Hematopoietic multipotent progenitor cell treated with erythropoietin and hydrocortisone succinate and interleukin-3 and kit ligand, for 6 days (in vitro differentiated cells): ENCODE measurements at places on chromosomes 4 and X.

DNA sequence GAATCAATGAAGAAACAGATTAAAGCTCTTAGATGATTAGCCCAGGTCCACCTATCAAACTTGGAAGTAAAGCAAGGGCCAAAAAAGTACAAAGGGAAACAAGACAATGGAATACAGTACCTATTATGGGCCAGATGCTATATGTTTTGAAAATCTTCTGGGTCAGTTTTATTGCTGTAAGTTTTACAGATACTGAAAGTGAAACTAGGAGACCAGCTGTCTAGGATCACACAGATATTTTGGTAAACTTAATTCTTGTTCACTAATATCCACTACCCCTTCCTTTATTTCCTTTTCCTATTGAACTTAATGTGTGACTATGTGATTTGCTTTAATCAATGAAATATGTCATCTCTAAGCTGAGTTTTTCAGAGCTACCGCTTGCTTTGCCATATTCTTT, 505.4 kb upstream of the PITX2 start:
- DNase-seq, result no peak

GRCh38 chr4:102586002-102586643, 85.0 kb downstream of the NFKB1 start:
- no peak for DNase-seq

GRCh38 chrX:32842053-32842452, 369.3 kb downstream of the DMD start:
- DNase-seq, result no peak

GRCh38 chr4:152357206-152357605, 178.7 kb downstream of the FBXW7 start:
- DNase-seq, result no peak

DNA sequence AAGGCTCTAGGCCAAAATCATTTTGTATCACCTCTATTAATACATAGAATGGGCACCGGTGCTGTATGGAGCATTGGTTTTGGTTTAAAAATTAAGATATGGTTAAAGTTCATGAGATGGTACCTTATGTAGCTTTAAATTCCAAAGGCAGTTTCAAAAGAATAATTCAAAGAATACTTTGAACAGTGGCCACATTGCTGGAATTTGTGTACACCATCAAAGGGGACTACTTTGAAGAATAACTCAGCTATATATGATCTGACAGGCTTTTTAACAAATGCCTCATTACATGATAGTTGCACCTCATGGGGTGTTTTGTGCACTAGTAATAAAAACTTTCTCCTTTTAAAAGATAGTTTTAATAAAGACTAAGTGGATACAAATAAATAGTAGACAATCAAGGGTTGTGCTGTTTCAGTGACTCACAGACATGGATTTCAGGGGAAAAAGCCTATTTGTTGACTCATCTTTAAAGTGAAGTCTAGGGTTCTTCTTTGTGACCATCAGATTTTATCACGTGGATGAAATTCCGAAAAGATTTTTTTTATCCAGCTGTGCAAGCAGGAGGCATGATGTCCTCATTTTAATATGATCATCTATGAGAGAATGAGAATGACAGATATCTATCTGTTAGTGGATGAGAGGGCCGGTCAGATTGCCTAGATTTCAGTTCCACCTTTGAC, 12.8 kb downstream of the MTM1 start:
- DNase-seq, result no peak

DNA sequence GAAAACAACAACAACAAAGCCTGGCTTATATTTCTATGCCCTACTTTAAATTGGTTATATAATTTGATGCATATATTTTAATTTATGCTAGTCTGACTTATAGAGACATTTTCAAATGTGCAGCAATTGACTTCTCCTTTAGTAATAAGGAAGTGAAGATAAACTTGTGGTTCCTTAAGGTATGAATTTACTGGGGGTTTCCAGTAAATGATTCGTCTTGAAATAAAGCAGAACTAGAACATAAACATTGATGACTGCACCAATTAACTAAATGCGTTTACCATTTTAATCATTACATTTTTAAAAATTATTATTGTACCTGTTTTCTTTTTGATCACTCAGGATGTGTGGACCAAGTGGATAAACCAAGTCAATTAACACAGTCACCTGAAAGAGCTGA, 99.6 kb upstream of the CCSER1 start:
- DNase-seq, result peak; percentile 45

- DNase-seq, result no peak
Measured at GRCh38 chr4:54395013-54395527, 166.0 kb downstream of the PDGFRA start.

DNA sequence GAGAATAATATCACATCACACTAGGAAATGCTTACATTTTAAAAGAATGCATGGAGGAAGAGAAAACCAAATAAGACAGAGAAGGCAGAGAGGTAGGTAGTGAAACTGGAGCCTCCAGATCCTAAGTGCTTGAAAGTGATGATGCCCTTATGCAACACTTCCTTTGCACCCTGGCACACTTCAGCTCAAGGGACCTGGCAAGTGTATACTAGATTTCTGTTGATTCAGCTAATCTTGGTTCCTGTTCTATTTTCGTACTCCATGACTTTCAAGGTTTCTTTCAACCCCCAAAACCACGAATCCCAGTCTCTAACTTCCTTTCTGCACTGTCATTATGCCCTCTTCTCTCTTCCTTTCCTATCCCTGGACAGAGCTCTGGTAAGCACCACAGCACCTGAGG, 36.9 kb upstream of the SH3KBP1 start:
- DNase-seq, result no peak

GRCh38 chrX:140500441-140500840, 4.4 kb downstream of the SOX3 start:
- no peak for DNase-seq

DNA sequence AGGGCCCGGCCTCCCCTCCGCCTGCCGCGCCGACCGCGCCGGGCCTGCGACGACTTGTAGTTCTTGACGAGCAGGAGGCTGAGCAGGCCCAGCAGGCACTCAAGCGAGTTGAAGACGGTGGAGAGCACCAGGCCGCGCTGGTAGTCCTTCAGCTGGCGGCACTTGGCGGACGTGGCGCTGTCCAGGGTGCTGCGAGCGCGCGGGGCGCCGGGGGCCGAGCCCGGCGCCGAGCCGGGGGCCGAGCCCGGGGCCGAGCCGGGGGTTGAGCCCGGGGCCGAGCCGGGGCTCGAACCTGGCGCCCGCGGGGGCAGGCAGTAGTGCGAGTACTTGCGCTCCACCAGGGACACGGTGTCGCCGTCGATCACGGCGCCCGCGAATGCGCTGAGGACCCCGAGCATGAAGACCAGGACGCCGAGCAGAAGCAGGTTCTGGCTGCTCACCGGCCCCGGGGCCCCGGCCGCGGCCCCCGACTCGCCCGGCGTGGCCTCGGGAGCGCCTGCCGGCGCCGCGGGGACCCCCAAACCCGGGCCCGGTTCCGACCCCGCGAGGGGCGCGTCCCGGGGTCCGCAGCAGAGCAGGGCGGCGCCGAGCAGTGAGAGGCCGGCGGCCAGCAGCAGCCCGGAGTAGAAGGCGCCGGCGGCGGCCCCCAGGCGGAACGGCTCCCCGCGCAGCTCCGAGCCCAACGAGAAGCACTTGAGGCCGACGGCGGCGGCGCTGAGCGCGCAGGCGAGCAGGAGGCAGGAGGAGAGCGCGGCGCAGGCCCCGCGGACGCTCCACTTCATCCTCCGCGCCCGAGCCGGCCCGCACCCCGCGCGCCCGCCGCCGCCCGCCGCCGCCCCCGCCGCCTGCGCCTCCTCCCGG, 584 bp downstream of the TMEM271 start:
- peak; percentile 66 for DNase-seq

DNA sequence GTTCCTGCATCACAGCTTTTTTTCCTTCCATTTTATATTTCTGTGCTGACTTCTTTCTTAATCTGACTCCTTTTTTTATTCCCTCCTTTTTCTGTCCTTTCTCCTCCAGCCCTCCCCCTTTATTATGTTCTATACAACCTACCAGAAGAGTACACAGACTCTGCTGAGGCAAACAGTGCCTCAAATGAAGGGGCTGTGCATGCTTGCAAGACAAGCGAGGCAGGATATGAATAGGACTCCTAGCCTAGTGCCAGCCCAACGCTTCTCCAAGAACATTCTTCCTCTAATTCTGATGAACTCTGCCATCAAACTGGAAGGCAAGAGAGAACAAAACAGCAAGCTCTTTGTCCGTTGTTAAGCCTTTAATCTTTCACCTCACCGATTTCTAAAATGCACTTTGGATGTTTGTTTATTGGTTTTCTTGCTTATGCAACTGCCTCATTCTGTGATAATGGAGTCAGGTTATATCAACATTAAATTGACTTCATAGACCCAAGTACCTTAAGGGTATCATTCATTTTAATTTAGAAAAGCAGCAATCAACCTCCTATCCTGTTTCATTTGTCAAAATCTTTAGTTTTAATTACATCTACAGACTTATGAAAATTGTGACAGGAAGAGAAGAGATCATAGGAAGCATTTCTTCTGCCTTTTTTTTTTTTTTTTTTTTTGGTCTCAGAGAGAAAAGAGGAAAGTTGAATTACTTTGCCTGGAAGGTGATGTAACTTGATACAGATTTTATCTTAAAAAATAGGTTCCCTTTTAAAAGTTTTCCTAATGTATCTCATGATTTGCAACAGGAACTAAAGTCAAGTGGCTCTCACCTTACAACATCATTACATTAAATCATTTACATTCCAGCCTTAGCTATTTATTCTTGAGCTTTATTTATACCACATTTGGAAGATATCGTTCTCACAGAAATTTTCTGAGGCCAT, 284.7 kb upstream of the FTHL17 start:
- DNase-seq, result no peak

GRCh38 chr4:38166082-38166481, 205.9 kb downstream of the PTTG2 start:
- peak; percentile 55 for DNase-seq

GRCh38 chr4:107037199-107037584, 1.1 kb upstream of the DKK2 start:
- no peak for DNase-seq

GRCh38 chr4:114368751-114369150, 229.9 kb upstream of the UGT8 start:
- no peak for DNase-seq

GRCh38 chr4:15501941-15502340, 32.3 kb downstream of the CC2D2A start:
- no peak for DNase-seq

- DNase-seq, result no peak
Measured at GRCh38 chrX:149572743-149573142, 14.5 kb downstream of the MAGEA9B start.

DNA sequence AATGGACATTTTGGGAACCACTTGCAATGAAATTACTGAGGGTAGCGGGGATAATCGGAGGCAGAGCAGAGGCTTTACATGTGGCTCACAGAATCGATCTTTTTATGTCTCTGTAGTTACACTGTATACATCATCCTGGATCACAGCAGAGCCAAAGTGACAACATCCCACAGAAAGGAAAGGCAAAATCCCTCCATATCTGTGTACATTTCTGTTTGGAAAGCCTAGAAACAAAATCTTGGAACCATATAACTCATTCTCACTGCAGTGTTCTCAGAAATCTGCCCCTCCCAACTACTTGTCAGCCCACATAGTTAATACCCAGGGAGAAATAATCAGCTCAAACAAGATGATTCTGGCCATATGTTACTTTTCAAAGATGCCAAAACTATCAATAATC, 211.6 kb downstream of the DCLK2 start:
- no peak for DNase-seq

- DNase-seq, result no peak
Measured at GRCh38 chr4:169271692-169272007, 894 bp upstream of the SH3RF1 start.

GRCh38 chr4:109590905-109591304, 30.9 kb downstream of the MCUB start:
- DNase-seq, result no peak
